Astrocyte of the hippocampus (primary cell): ENCODE measurements at places on chromosomes 12 and 14.

- DNase-seq: peak; percentile 80
Observed at GRCh38 chr12:64633940-64634337, 23.6 kb downstream of the RASSF3 start.

DNA sequence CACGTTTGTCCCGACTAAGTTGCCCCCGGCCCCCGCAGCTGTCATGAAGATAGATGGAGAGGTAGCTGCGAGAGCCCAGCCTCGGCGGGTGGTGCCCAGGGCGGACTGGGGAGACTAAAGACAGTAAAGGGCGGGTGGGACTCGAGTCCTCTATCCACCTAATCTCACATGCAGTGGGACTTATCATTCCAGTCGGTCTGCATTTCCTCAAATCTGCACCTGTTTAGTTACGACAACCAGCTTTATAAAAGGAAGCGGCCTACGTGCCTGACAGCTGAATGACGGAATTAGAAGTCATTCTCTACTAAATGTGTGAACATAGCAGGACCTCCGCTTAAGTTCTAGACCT is 109.8 kb upstream of the EGLN3 start:
- DNase-seq: no peak

DNA sequence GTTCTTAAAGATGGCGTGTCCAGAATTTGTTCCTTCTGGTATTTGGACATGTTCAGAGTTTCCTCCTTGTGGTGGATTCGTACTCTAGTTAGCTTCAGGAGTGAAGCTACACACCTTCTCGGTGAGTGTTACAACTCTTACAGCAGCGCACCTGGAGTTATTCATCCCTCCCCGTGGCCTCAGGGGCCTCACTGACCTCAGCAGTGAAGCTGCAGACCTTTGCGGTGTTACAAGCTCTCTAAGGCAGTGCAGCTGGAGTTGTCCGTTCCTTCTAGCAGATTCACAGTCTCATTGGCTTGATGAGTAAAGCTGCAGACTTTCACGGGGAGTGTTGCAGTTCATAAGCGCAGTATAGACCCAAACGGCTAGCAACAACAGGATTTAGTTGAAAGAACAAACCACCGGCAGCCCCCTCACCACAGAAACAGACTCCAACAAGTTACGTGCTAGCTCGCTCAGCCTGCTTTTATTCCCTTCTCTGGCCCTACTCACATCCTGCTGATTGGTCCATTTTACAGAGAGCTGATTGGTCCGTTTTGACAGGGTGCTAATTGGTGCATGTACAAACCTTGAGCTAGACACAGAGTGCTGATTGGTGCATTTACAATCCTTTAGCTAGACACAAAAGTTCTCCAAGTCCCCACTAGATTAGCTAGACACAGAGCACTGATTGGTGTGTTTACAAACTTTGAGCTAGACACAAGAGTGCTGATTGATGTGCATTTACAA is 4.5 kb upstream of the CDKN3 start:
- no peak for DNase-seq

GRCh38 chr12:109385339-109386058 is 37.8 kb downstream of the MYO1H start:
- peak; percentile 61 for DNase-seq

- peak; percentile 93 for DNase-seq
Observed at GRCh38 chr14:65095633-65096205, 6.6 kb downstream of the MAX start.

DNA sequence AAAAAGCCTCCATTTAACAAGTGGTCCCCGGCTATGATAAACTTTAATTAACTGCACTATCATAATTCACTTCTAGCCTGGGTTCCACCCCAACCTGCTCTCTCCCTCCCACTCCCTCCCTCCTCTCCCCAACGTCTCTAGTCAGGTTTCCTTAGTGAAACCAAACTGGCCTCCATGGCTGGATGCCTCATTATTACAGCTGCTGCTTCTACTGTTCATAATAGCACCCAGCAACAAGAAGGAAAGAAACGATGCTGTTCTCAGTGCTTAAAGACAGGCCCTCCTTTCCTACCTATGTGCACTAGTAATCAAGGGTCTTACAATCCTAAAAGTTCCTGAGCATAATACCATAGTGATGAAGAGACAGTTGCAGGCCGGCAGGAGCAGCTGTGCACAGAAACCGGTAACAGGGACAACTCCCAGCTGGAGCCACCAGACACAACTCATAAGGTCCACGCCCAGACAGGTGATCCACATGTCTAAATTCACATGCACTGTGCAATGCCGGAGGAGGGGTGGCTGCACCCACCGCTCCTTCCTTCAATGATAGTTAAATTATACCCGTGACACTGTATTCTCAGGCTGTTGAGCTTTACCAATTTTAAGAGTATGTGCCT is 6.2 kb downstream of the IRF2BPL start:
- DNase-seq: peak; percentile 29

- DNase-seq: no peak
Observed at GRCh38 chr14:88829685-88830302, 5.3 kb downstream of the TTC8 start.

- no peak for DNase-seq
Observed at GRCh38 chr12:130236446-130236845, 74.2 kb downstream of the FZD10 start.

DNA sequence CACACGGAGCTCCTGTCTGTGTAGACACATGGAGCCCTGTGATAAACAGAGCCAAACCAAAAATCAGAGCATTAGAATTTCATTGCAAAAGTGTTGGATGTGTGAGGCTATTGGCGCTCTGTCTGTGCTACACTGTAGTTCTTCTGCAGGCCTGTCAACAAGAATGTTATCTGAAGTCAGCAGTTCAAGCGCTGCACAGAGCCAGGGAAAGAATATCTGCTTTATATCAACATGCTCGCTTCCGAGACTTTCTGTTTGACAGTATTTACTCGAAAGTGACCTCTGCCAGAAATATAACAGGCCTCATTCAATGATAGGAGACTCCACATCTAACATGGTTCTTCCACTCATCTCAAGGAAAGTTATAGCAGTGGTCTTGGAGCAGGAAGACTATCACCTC is 118.3 kb downstream of the CCER1 start:
- no peak for DNase-seq

GRCh38 chr12:64171715-64172114 is 50.4 kb downstream of the KICS2 start:
- peak; percentile 48 for DNase-seq
